Sigmoid colon (tissue), 7 donors: ENCODE measurements at places on chromosomes 7 and 10.

- H3K27ac ChIP-seq: no peak overlapping the region
- H3K27me3 ChIP-seq: no peaks in the 10 kb centered on the region
- no peaks in the 10 kb centered on the region for H3K36me3 ChIP-seq
- DNase-seq: no peak
- H3K4me3 ChIP-seq: no peak overlapping the region
Measured at GRCh38 chr10:128835361-128835760, 631.7 kb upstream of the MGMT start.

DNA sequence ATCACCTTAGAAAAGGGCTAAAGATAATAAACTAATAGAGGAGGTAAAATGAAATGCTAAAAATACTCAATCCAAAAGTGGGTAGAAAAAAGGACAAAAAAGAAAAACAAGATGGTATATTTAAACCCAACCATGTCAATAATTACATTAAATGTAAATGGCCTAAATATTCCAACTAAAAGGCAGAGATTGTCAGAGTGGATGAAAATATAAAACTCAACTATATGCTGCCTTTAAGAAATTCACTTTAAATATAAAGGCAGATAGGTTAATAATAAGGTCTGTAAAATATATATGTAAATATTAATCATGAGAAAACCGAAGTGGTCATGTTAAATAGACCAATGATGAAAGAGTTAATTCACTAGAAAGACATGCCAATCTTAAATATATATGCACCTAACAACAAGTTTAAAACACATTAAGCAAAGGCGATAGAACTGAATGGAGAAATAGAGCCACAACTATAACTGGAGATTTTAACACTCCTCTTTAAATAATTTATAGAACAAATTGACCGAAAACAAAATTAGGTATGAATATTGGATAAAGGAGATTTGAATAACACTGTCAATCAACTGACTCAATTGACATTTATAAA, 159.4 kb downstream of the PLPP4 start:
- no peak for DNase-seq
- H3K27me3 ChIP-seq: no peaks in the 10 kb centered on the region
- no peak overlapping the region for H3K27ac ChIP-seq
- no peaks in the 10 kb centered on the region for H3K4me1 ChIP-seq
- H3K4me3 ChIP-seq: no peak overlapping the region
- H3K36me3 ChIP-seq: no peaks in the 10 kb centered on the region

- no peak overlapping the region for H3K4me3 ChIP-seq
- H3K36me3 ChIP-seq: peaks cover 3% of the 10 kb centered on the region
- no peaks in the 10 kb centered on the region for H3K27me3 ChIP-seq
Measured at GRCh38 chr10:119461380-119461779, 81.1 kb downstream of the RGS10 start.

DNA sequence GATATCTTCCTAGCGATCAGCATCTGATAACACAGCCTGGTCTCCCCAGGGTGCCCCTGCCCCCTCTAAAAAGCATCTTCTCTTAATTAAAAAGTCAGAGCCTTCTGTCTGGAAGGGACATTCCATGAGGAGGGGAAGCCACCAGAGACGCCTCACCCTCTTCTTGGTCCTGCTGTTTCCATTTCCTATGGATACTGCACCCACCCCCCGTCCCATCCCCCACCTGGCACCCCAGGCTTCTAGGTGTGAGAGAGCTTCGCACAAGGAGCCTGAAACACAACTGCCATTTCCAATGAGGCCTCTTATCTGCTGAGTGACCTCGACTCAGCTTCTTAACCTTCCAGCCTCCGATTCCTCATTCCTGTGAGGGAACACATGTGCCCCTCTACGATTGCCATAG, 51.4 kb downstream of the COL13A1 start:
- DNase-seq: no peak
- H3K36me3 ChIP-seq: no peaks in the 10 kb centered on the region
- H3K27ac ChIP-seq: no peak overlapping the region

GRCh38 chr10:9038146-9038714, 983.7 kb downstream of the GATA3 start:
- H3K4me3 ChIP-seq: no peak overlapping the region
- H3K27me3 ChIP-seq: no peaks in the 10 kb centered on the region
- peaks cover 5% of the 10 kb centered on the region for H3K4me1 ChIP-seq
- DNase-seq: no peak

DNA sequence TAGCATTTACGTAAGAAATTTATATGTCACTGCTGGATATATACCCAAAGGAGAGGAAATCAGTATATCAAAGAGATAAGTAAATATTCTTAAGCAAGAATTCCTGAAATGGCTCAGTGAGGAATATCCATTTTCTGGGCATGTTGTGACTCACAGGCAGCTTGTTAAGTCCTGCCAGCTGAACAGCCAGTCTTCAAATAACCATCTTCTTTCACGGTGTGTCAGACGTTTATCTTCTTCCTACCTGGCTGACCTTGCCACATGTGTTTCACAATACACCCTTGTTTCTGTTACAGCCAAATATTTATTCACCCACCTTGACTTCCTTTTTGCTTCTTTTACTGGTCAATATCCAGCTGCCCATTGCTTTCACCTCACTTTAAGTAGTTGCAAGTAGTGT, 648.1 kb downstream of the ANKRD7 start:
- no peaks in the 10 kb centered on the region for H3K4me1 ChIP-seq
- no peaks in the 10 kb centered on the region for H3K27me3 ChIP-seq
- no peak overlapping the region for H3K27ac ChIP-seq
- no peak overlapping the region for H3K4me3 ChIP-seq
- no peaks in the 10 kb centered on the region for H3K36me3 ChIP-seq

GRCh38 chr10:124512040-124512428, 50.4 kb downstream of the LHPP start:
- H3K27ac ChIP-seq: no peak overlapping the region
- peaks cover 21% of the 10 kb centered on the region for H3K4me1 ChIP-seq
- H3K27me3 ChIP-seq: no peaks in the 10 kb centered on the region
- H3K4me3 ChIP-seq: no peak overlapping the region

DNA sequence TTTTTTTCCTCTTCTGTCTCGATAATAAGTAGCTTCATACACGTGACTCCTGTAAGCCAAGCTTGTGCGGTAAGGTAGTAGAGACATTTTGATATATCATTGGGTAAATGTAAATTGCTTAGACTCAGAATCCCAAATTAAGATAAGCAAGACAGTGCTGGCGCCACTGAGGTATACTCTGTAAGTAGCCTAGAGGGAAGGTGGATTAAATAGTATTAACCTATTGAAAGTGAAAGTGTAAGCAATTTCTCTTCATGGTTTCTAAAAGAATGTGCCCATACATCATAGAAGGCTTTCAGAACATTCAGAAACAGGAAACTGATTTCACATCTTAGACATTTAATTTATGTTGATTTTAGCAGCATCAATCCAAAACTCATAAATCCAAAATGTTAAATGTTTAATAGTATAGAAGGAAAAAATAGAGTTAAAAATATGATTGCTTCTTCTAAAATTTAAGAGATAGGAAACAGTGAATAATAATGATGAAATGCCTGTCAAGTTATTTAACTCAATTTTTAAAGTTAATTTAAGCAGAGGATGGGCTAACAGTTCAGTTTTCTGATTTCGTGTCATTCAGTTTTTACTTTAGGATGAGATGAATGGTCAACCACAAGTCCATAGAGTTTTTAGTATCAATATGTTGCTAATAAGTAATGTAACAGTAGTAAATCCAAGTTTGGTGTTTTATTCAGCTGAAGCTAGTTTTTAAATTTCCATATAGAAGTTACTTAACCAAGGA, 36.8 kb downstream of the LRRC72 start:
- H3K4me1 ChIP-seq: peaks cover 14% of the 10 kb centered on the region
- no peaks in the 10 kb centered on the region for H3K36me3 ChIP-seq
- no peak overlapping the region for H3K27ac ChIP-seq
- H3K27me3 ChIP-seq: no peaks in the 10 kb centered on the region

DNA sequence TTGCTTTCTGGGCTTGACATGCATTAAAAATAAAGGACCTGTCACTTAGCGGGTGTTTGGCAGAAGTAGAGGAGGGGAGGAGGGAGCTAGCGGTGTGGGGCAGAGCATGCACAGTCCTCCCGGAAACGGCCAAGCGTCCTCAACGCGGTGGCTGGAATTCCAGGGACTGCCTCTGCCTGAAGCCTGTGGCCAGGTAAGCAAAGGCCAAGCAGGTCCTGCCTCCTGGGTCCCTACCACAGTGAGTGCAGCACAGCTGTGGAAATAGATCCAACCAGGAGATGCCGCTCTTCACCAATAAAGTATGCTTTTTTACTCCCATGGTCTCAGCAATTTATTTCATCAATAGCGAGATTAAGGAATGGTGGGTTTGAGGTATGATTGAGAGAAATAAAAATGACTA, 323.4 kb downstream of the WDR37 start:
- no peak overlapping the region for H3K27ac ChIP-seq
- H3K27me3 ChIP-seq: no peaks in the 10 kb centered on the region
- H3K4me3 ChIP-seq: no peak overlapping the region
- H3K4me1 ChIP-seq: no peaks in the 10 kb centered on the region
